ENCODE measurements at places on chromosomes 7 and 10.

DNA sequence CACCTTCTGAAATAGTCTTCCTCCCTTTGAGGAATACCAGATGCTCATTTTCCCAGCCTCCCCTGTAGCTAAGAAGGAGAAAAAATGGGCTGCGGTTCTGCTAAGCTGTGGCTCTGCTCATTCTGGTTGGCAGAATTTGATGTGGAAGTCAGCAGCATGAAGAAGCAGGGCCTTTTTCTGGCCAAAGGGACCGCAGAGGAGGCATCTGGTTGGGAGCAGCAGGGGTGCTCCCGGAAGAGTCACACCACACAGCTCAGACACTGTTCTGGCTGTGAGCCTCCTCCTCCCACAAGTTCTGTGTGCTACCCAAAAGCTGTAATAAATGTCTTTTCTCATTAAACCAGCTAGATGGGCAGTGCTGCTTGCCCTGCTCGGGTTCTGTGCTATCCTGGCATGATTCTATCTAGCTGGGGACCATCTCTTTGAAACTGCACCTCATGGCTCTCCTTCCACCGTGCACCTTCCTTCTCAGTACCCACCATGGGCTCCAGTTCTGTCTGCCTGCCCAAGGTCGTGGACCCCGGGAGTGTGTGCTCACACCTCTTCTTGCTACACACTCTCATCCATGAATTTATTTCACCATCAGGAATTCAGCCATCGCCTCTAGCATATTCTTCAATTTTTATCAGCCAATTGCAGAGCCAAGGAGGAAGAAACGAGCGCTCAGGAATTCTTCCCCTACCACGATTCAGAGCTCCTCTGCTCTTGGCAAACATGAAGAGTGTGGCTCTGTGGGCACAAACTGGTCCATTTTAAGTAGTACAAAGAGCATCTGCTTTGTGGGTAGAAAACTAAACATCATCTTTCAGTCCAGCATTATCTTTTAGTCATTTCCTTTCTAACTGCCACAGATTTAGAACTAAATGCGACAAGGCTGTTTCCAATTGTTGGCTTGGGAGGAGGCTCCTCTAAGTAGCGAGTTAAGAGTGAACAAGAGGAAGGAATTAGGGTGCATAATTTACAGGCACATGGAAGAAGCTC lies 76.9 kb downstream of the FAM171A1 start:
- no peak for DNase-seq

DNA sequence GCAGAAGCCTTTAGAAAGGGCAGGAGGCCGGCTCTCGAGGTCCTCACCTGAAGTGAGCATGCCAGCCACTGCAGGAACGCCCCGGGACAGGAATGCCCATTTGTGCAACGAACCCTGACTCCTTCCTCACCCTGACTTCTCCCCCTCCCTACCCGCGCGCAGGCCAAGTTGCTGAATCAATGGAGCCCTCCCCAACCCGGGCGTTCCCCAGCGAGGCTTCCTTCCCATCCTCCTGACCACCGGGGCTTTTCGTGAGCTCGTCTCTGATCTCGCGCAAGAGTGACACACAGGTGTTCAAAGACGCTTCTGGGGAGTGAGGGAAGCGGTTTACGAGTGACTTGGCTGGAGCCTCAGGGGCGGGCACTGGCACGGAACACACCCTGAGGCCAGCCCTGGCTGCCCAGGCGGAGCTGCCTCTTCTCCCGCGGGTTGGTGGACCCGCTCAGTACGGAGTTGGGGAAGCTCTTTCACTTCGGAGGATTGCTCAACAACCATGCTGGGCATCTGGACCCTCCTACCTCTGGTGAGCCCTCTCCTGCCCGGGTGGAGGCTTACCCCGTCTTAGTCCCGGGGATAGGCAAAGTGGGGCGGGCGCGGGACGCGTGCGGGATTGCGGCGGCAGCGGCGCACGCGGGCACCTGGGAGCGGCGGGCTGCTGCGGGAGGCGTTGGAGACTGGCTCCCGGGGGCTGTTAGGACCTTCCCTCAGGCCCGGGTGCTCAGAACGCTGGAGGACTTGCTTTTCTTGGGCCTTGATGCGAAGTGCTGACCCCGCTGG lies at the start of gene FAS:
Gene FAS (plus strand): TSS at position 415 of the 777 bp plus-strand sequence. CDS start 79 bp downstream, at position 494.
- no peak for DNase-seq

GRCh38 chr7:15751191-15751701 lies 64.8 kb upstream of the MEOX2 start:
- DNase-seq: no peak

DNA sequence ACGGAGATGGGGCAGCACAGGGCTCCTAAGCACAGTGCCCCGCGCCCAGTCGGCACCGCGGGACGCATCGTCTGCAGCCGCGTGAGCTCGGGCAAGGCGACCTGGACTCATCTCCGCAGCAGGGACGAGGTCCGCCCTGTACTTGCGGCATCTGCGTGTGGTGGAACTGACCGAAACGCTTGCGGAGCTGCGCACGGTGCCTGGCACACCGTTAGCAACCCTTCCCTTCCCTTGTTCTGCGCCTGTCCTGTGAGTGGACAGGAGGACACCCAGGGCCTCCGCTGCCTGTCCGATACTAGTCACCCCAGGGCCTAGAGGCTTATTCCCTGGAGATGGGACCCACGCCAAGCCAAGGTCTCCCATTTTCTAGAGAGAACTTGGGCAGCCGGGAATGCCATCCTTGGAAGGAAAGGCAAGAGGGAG lies 98.5 kb downstream of the WDR11 start:
- no peak for DNase-seq

- DNase-seq: no peak
These were observed 401.3 kb downstream of the DNAJB6 start for GRCh38 chr7:157738066-157738460.

DNA sequence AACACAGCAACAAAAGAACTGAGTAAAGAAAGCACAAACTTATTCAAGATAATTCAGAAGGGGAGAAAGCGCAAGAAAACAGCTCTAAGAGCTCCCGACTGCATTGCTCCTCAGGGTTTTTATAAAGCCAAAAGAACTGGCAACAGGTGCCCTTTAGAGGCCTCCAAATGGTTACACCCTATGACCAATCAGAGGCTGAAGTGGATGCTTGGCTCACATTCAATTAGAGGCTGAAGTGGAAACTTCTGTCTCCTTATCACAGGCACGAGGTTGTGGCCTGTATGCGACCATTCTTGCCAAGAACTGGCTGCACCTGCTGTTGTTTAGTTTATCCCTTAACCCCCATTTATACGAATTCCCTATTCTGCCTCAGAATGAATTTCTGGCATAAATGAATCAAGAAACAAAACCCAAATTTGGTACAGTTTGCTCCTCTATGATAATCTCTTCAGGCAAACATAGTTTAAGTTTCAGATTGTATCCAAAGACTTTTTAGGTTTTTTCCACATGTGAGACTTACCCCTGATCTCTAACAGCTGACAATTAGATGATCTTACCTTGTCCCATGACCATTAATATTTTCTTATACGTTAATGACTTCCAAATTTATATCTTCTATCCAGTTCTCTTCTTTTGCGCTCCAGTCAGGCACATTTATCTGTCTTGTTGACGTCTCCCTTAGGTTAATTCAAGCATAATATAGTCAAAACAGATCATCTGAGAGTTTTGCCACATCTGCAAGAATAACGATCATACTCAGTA lies 504.8 kb downstream of the NXPH1 start:
- no peak for DNase-seq

GRCh38 chr7:130352194-130353074 lies 7.8 kb downstream of the CPA5 start:
- no peak for DNase-seq

GRCh38 chr7:152158801-152159587 lies 133.5 kb downstream of the GALNT11 start:
- DNase-seq: no peak

- no peak for DNase-seq
These were observed 1.4 kb upstream of the MUC17 start for GRCh38 chr7:101018271-101019167.

GRCh38 chr10:45425621-45426563 lies 51.9 kb downstream of the ALOX5 start:
- no peak for DNase-seq

DNA sequence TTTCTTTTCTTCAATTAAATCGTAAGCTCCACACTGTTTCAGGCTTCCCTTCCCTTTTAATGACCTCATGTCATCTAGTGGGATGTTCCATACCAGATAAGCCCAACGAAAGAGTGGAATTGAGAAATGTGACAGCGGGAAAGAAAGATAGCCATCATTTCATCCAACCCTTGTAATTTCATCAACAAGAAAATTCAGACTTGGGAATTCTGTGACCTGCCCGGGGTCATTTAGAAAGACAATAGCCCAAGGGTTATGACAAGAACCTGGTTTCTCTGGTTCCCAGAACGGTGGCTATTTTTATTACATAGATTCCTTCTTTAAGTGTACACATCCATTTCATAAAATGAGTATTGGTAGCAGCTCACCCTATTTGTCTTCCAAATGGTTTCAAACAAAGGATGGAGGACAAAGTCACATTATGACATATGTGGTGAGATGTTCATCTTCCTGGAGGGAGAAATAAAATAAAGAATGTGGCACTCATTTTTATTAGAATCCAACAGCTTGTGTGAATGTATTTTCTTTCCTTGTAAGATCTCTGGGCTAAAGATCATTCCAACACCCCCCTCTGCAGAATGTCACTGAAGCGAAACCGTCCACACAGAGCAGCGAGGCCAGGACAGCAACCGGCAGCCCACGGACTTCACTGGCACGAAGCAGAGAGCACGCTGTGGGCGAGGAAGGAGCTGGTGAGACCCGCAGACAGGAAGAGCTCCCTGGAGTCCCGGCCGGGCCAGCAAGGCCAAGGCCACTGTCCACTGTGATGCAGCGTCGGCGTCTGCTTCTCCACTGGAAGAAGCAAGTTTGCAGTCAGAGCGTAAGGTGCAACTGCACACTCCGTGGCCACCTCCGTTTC lies 199.9 kb downstream of the KLF6 start:
- DNase-seq: no peak

DNA sequence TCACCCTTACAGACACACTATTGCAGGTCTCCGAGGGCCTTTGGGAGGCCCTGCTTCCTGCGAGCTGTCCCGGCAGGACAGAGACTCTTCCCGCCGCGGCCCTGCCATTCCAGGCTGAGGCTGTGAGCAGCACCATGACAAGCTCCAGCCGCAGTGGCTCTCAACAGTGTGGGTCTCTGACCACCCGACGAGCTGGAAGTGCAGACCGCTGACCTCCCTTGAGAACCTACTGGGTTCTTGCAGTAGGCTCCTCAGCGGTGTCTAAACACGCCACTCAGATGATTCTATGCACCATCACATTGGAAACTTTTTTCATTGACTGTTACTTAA lies 303.4 kb downstream of the WDR37 start:
- no peak for DNase-seq

GRCh38 chr7:46253520-46253919 lies 332.4 kb upstream of the IGFBP3 start:
- no peak for DNase-seq

GRCh38 chr10:7408291-7409044 lies 2.4 kb downstream of the SFMBT2 start:
- DNase-seq: no peak

- no peak for DNase-seq
These were observed 263.2 kb upstream of the C7orf33 start for GRCh38 chr7:148327379-148327778.

DNA sequence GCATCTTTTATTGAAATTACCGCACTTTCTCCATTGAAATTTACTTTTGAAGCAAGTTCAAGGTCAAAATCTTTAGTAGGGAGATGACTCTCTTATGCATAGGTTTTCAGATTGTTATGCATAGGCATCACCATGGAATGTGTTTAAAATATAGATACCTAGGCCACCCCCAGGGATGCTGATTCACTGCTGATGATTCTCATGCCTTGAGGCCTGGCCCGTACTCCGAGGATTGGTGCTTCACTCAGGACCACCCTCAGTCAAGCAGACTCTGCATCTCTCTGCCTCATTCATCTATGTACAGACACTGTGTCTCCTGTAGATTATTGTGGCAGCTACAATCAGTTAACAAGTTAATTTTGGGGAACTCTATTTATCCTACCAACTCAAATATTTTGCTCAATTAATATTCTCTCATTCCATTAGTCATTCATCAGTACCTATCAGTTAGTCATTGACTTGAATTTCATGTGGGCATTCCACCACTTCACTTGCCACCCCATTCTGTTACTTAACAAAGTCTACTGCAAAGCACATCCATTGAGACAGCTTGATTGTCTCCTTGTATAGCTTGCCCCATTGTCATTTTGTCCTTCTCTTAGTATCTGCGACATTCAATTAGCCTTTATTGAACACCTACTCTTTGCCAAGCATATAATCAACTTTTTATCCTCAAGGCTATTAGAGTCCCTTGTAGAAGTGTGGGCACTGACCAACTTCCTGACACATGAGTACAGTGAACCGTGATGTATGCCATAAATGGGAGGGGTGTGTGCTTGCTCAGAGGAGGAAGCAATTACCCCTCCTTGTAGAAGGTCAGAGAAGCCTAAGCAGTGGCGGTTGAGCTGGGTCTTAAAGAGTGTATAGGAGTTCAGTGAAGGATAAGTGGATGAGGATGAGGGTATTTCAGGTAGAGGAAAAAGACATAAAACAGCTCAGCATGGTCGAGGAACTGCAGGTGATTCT lies 255.6 kb upstream of the BMPER start:
- DNase-seq: no peak

DNA sequence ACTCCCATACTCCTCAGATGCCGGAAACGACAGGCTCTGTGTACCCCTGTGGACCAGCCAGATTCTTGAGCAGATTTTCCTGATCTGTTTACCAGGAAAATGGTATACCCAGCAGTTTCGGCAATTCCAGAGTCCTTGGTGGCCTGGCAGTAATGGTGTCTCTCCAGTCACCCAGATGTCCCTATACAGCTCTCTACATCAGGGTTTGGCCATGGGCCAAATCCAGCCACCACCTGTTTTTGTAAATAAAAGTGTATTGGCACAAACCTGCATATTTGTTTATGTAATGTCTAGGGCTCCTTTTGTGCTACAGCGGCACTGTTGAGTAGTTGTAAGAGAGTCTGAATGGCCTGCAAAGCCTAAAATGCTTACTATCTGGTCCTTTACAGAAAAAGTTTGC lies 491.3 kb downstream of the RPS24 start:
- DNase-seq: no peak

- DNase-seq: no peak
These were observed 140.3 kb downstream of the PLXDC2 start for GRCh38 chr10:19956516-19957032.

Measured in AG04450 (cell line).